ENCODE measurements at places on chromosomes 3 and 15.

GRCh38 chr15:83848315-83849050 lies 194.6 kb downstream of the ADAMTSL3 start:
- no peak for DNase-seq

- DNase-seq, result peak; percentile 63
Measured at GRCh38 chr3:28317438-28318022, 31.0 kb upstream of the ZCWPW2 start.

GRCh38 chr3:148408667-148409066 lies 289.0 kb upstream of the AGTR1 start:
- no peak for DNase-seq

DNA sequence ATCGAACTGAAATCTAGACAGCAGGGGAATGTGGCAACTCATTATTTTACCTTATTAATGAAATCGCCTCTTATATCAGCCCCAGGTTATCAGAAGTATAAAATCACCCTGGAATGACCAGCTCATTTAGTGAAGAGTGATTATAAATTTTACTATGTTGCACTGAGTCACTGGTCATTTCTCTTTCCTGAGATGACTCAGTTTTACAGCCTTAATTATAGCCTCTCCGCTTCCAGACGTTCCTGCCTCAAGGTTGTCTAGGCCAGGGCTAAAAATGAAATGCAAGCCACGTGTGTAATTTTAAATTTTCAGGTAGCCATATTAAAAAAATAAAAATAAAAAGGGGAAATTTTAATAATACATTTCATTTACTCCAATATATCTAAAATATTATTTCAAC lies 33.3 kb downstream of the DET1 start:
- DNase-seq, result no peak

- DNase-seq, result no peak
Measured at GRCh38 chr15:97838606-97839210, 121.8 kb upstream of the ARRDC4 start.

DNA sequence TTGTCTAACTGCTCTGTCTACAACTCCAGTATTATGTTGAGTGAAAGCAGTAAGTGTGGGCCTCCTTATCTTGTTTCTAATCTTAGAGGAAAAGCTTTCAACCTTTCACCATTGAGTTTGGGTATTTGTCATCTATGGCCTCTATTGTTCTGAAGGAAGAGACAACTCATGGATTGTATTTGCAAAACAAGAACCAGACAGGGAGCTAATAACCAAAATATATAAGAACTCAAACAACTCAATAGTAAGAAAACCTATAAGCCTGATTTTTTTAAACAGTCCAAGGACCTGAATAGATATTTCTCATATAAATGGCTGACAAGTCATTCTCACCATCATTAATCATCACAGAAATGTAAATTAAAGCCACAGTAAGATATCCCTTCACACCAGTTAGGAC lies 113.0 kb downstream of the TAFA4 start:
- DNase-seq, result no peak

- DNase-seq, result no peak
Measured at GRCh38 chr3:111032677-111033076, 38.9 kb upstream of the NECTIN3 start.

DNA sequence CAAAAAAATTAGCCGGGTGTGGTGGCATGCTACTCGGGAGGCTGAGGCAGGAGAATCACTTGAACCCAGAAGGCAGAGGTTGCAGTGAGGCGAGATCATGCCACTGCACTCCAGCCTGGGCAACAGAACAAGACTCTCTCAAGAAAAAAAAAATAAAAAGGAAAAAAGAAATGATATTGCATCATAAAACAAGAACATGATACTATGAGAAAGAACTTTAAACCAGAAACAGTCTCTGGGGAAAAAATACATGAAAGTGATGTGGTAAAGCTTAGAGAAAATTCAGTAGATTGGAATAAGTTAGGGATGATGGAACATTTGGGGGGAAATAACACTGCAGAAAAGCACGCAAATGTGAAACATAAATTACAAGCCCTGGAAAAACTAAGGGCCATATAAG lies 54.7 kb downstream of the CRYGS start:
- no peak for DNase-seq

All from OCI-LY7 (cell line).